PC-9 (cell line): ENCODE measurements at places on chromosomes 1 and 21. TPM values are rescaled to one million over a fixed set of nuclear protein-coding genes. Genes with fewer than 3 reads are reported as not detected.

The PRXL2B gene
- total RNA-seq = 26.1 and 35.3 TPM in 2 replicates

The LAX1 gene
- not detected in 2 replicates for total RNA-seq

The GJA5 gene
- 2.8 and 8.7 TPM in 2 replicates for total RNA-seq

The S100A7 gene
- not detected in 2 replicates for total RNA-seq

- DNase-seq = no peak
- no peaks in the 10 kb centered on the region for H3K27me3 ChIP-seq
- H3K27ac ChIP-seq = no peak overlapping the region
- H3K36me3 ChIP-seq = no peaks in the 10 kb centered on the region
- H3K4me1 ChIP-seq = no peaks in the 10 kb centered on the region
These were observed 30.0 kb downstream of the ZNF697 start for GRCh38 chr1:119617751-119618691.

GRCh38 chr1:201294876-201295275 lies 11.6 kb downstream of the PKP1 start:
- H3K4me1 ChIP-seq = peaks cover 37% of the 10 kb centered on the region
- H3K27ac ChIP-seq = no peak overlapping the region
- no peak overlapping the region for H3K4me3 ChIP-seq
- no peaks in the 10 kb centered on the region for H3K27me3 ChIP-seq
- no peaks in the 10 kb centered on the region for H3K36me3 ChIP-seq

DNA sequence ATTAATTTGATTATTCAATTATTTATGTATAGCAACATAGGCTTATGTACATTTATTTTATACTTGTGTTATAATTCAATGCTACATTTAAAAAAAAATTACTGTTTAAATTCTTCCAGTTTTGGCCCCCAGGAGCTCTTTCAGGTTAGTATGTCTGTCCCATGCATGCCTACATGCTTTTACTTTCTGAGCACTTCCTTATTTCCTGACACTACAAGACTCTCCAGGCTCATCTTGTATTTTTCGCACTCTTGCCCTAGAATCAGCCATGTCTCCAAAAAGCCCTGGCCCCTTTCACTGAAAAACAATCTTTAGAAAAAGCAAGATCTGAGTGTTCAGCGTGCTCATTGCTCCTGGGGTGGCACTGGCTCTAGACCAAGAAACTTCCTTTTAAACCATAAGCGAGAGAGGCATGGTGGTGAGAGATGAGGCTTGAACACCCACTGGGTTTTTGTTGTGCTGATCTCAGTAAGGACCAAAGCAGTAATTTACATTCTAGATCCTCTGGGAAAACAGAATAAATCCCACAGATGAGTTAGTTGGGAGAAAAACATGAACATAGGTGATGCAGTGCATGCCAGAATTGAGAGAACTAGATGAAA lies 95.0 kb downstream of the SLC30A10 start:
- H3K4me3 ChIP-seq = no peak overlapping the region
- no peak overlapping the region for H3K27ac ChIP-seq
- H3K4me1 ChIP-seq = no peaks in the 10 kb centered on the region
- H3K36me3 ChIP-seq = no peaks in the 10 kb centered on the region

DNA sequence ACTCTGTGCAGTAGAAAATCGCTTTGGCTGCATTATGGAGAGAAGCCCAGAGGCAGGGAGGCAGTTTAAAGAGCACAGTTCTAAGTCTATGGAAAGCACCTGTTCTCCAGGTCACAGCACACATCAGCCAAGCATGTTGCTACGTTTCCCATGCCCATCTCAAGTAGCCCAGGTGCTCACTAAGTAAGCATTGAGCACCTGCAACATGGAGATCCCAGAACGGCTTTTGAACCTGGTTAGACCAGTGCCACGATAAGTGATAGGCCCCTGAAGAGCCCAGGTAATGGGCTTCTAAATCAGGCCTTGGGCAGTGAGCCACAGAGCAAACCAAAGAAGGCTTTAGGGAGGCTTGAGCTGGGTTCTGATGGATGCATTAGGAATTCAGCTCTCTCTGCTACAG lies 186.2 kb downstream of the C1orf94 start:
- 0 out of 2 replicates have a peak, but pooled peaks cover 3% of the 10 kb centered on the region for H3K27me3 ChIP-seq
- H3K4me1 ChIP-seq = no peaks in the 10 kb centered on the region
- H3K36me3 ChIP-seq = no peaks in the 10 kb centered on the region
- H3K4me3 ChIP-seq = no peak overlapping the region
- DNase-seq = no peak

DNA sequence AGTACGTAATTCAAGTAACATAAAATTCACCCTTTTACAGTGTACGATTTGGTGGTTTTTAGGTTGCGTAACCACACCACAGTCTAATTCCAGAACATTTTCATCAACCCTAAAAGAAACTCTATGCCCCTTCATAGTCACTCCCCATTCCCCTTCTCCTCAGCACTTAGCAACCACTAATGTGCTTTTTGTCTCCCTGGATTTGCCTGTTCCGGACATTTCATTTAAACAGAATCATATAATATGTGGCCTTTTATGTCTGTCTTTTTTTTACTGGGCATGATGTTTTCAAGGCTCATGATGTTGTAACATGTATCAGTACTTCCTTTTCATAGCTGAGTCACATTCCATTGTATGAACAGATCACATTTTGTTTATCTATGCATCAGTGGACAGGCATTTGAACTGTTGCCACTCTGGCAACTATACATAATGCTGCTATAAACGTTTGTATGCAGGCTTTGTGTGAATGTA lies 20.8 kb downstream of the OBSCN start:
- H3K4me1 ChIP-seq = peaks cover 20% of the 10 kb centered on the region
- no peaks in the 10 kb centered on the region for H3K27me3 ChIP-seq
- no peak overlapping the region for H3K4me3 ChIP-seq
- H3K36me3 ChIP-seq = peaks cover 8% of the 10 kb centered on the region; the same call in 1 of the 2 replicates
- DNase-seq = no peak

DNA sequence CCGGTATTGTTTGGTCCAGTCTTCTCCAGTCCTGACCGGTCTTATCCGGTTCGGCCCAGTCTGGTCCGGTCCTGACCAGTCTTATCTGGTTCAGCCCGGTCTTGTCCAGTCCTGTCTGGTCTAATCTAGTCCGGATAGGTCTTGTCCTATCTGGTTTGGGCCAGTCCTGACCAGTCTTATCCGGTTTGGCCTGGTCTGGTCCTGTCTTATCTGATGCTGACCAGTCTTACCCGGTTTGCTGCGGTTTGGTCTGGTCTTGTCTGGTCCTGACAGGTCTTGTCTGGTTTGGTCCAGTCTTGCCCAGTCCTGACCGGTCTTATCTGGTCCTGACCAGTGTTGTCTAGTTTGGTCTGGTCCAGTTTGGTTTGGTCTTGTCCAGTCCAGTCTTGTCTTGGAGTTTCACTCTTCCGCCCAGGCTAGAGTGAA lies 30.1 kb downstream of the DHX9 start:
- no peaks in the 10 kb centered on the region for H3K4me1 ChIP-seq
- H3K27me3 ChIP-seq = no peaks in the 10 kb centered on the region
- no peak for DNase-seq
- H3K4me3 ChIP-seq = no peak overlapping the region

- H3K4me3 ChIP-seq = no peak overlapping the region
- H3K27ac ChIP-seq = no peak overlapping the region
- peaks cover 9% of the 10 kb centered on the region; the same call in 1 of the 2 replicates for H3K4me1 ChIP-seq
- H3K36me3 ChIP-seq = no peaks in the 10 kb centered on the region
These were observed 6.2 kb upstream of the EXTL1 start for GRCh38 chr1:26015358-26015757.

GRCh38 chr21:29849735-29850176 lies 90.0 kb downstream of the GRIK1 start:
- no peaks in the 10 kb centered on the region for H3K36me3 ChIP-seq
- H3K27ac ChIP-seq = no peak overlapping the region
- H3K27me3 ChIP-seq = no peaks in the 10 kb centered on the region
- DNase-seq = peak; percentile 22
- H3K4me3 ChIP-seq = no peak overlapping the region

DNA sequence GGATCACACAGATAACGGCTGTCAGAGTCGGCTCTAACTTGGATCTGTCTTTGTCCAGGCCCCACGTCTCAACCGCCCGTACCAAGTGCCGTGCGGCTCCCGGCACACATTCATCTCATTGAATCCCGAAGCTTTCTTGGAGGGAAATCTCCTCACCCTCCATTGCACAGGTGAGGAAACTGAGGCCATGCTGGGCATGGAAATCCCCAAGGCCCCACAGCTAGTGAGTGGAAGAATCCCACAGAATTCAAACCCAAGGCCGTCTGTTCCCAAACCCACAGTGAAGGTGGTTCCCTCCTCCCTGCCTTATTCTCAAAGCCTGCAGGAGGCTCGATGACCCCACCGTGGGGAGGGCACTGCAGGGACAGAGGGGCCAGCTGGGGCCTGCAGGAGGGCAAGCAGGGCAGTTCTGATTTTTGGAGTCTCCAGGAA lies 437.9 kb downstream of the MATN1 start:
- H3K4me3 ChIP-seq = no peak overlapping the region
- no peaks in the 10 kb centered on the region for H3K36me3 ChIP-seq
- H3K4me1 ChIP-seq = no peaks in the 10 kb centered on the region
- no peaks in the 10 kb centered on the region for H3K27me3 ChIP-seq
- DNase-seq = no peak

- H3K4me1 ChIP-seq = no peaks in the 10 kb centered on the region
- H3K27me3 ChIP-seq = no peaks in the 10 kb centered on the region
- no peaks in the 10 kb centered on the region for H3K36me3 ChIP-seq
- no peak overlapping the region for H3K27ac ChIP-seq
- H3K4me3 ChIP-seq = no peak overlapping the region
- peak; percentile 8 for DNase-seq
These were observed 244.5 kb downstream of the NEGR1 start for GRCh38 chr1:72037745-72038343.

- H3K27ac ChIP-seq = no peak overlapping the region
- no peak overlapping the region for H3K4me3 ChIP-seq
- H3K4me1 ChIP-seq = no peaks in the 10 kb centered on the region
- no peaks in the 10 kb centered on the region for H3K27me3 ChIP-seq
- H3K36me3 ChIP-seq = no peaks in the 10 kb centered on the region
These were observed 1211.0 kb upstream of the ADGRL4 start for GRCh38 chr1:80217377-80217986.

DNA sequence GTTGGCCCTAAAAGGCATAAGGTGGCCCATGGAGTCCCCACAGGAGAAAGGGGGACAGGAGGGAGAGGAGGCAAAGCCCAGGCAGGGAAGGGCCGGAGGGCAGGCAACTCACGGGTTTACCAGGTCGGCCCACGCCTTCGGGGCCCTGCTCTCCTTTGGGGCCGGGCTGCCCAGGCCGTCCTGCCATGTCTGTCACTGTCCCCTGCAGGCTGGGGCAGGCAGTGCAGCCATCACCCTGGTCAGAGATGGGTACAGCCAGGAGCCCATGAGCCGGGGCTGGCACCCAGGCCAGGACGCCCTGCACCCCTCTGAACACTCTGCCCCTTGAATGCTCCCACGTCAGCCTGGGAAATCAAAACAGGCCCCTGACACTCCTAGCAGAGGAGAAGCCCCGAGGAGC lies 19.8 kb downstream of the COL16A1 start:
- no peaks in the 10 kb centered on the region for H3K36me3 ChIP-seq
- H3K4me1 ChIP-seq = peaks cover 11% of the 10 kb centered on the region
- H3K4me3 ChIP-seq = no peak overlapping the region
- H3K27ac ChIP-seq = no peak overlapping the region
- H3K27me3 ChIP-seq = no peaks in the 10 kb centered on the region

GRCh38 chr1:94951509-94952208 lies 24.7 kb upstream of the CNN3 start:
- DNase-seq = no peak
- peaks cover 29% of the 10 kb centered on the region for H3K4me1 ChIP-seq
- H3K27ac ChIP-seq = no peak overlapping the region

DNA sequence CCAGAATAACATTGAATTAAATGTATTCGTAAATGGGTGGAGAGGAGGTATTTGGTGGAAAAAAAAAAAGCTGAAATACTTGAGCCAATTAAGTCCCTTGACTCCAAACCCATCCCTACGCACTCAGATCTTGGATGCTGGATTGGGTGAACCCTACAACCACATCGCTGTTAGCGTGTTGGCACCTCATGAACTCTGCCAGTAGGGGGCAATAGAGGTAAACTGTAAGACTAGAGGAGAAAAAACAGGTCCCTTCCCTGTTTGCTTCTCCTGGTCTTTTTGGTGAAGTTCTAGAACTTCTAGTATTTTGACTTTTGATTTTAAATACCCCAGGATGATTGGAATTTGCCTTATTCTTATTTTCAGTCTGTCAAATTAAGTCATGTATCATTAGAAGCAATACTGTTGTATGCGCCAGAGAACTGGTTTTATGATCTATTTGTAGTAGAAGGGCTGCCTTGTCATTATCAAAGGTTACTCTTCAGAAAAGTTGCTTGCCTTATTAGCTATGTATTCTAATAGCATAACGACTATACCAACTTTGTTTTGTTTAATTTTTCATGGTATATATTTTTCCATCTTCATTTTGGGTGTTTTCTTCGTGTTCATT lies 1.9 kb upstream of the OR13G1 start:
- H3K4me1 ChIP-seq = no peaks in the 10 kb centered on the region
- H3K27me3 ChIP-seq = no peaks in the 10 kb centered on the region
- H3K4me3 ChIP-seq = no peak overlapping the region

DNA sequence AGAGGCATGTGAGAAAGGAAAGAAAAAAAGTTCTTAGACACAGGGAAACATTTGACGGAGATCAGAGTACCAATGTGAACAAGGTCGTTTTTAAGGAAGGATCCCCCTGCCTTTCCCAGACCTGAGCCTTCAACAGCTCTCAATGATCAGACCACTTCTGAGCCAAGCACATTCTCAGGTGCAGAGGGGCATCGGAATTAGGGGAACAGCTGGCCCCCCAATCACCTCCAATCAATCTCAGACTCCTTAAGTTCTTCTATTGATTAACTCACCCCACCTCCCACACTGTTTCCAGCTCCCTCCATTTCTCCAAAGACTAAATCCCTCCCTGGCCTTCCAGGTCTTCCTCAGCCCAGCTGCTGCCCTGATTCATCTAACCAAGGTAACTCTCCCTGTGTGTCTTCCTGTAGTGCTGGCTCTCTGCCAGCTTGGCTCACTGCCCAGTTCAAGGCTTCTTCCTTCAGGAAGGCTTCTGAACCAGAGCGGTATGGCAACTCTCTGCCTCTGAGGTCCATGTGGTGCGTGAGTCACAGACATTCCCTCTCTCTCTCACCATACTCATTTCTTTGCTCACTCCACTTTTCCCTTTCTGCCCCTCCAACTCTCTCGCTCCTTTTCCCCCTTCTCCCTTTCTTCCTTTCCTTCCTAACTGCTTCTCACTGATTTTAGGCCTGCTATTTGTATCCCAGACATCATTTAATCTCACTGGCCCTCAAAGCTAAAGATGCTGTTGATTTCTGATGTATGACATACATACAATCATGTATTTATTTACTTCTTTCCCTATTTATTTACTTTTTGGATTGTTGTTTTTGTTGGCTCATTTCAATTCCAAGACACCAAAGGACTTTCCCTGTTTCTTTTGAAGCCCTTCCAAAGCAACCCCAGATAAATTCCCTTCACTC lies 18.1 kb downstream of the CFAP45 start:
- no peaks in the 10 kb centered on the region; the same call in 1 of the 2 replicates for H3K36me3 ChIP-seq
- peaks cover 57% of the 10 kb centered on the region for H3K4me1 ChIP-seq
- peak; percentile 97 for DNase-seq
- peak overlapping the region; percentile 98 for H3K27ac ChIP-seq

DNA sequence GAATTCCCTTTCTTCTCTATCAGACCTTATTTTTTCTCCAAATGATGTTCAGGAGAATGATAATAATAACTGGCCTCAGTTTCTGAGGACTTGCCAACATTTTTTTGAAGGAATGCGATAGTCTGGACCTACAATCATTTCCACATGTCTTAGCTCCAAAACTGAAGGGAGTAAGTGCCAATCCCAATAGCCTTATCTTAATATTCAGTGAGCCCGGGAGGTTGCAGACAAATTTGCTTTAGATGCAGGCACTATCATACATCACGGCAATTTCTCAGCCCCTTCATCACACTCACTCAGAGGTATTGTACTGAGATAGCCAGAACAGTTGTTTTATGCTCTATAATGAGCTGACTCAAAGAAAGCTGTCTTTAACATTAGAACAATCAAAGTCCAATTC lies 796.9 kb downstream of the ADGRL2 start:
- H3K4me1 ChIP-seq = no peaks in the 10 kb centered on the region
- no peaks in the 10 kb centered on the region for H3K27me3 ChIP-seq
- H3K36me3 ChIP-seq = no peaks in the 10 kb centered on the region
- no peak overlapping the region for H3K27ac ChIP-seq
